ENCODE measurements at places on chromosomes 3 and 15.

DNA sequence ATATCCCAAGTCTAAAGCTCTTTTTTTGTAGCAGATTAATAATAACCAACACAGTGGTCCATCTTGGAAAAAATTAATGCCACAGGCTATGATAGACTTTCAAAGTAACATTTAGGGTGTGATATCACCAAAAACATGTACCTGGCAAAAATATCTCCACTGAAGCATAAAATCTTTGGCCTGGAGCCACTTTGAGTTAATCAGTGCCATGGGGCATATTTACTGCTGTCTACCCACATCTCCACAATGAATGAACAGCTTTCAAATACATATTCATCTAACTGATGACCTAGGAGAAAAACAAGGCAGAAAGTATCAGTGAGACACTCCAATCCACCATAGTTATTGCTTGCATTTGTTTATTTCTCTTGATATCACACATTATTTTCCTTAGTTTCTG lies 296.0 kb upstream of the MDFIC2 start:
- DNase-seq = no peak

DNA sequence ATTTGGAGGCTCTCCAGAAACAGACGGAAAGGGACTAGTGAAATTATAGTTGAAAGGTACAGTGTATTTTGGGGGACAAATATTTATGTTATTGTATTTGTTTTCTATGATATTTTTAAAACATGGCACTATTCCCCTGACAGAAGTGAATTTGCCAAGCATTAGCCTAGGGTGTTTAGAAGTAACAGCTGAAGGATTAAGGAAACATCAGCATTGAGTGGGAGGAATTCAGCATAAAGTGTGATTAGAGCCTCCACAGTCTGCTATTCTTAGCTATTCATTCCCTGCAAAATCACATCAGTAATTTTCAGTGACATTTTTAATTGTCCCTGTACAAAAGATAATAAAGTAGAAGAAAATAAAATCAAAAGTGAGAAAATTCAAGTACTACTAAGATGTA lies 231.4 kb downstream of the ROBO2 start:
- DNase-seq = no peak

DNA sequence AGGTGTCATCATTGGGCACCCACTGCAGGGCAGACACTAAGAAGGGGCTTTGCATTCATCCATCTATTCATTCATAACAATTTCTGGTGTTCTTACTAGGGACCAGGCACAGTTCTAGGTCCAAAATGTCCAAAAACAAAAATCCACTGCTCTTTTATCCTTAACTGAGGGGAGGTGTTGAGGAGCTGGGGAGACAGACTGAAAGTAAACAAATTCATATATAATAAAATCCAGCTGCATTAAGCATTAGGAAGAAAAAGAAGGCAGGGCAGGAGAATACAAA lies 1.1 kb downstream of the EIF4E3 start:
- no peak for DNase-seq

DNA sequence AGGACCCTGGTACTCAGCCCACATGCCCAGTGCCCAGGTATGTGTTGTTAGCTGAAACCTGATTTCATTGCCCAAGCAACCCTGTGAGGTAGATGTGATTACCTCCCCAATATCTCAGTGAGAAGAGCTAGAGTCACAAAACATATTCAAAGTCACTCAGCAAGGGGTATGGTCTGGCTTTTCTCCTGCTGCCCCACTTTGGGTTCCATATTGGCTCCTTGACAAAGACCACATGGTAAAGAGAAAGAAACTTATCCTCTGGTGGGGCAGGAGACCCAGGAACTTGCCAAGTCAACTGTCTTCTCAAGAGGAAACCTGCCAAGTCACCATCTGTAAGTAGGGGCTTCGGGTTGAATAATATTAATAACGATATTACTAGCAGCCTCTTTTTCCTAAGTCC lies 148.3 kb upstream of the LMCD1 start:
- no peak for DNase-seq

DNA sequence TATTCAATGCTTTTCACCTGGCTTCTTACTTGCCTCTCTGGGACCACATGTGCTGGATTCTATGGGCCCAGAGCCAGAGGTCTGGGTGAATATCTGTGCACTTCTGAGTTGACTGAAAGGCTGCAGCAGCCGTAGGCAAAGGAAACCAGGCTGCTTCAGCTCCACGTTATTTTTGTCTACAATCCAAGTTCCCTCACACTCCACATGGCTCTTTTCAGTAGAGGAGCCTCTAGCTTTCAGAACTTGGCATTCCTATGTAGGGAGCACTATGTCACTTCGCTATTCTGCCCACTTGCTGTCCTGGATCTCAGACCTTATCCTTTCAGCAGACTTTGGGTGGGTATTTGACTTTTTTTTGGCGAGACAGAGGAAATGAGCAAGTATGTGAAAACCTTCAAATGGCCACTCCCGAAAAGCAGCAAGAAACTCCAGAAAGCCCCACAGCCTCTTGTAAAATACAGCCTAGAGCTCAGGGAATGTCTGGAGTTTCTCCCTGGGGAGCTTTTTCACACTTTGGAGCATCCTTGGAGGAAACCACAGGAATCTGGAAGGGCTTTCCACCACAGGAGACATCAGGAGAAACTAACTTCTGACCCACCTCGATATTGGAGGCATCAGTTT lies 80.9 kb downstream of the DUT start:
- no peak for DNase-seq

DNA sequence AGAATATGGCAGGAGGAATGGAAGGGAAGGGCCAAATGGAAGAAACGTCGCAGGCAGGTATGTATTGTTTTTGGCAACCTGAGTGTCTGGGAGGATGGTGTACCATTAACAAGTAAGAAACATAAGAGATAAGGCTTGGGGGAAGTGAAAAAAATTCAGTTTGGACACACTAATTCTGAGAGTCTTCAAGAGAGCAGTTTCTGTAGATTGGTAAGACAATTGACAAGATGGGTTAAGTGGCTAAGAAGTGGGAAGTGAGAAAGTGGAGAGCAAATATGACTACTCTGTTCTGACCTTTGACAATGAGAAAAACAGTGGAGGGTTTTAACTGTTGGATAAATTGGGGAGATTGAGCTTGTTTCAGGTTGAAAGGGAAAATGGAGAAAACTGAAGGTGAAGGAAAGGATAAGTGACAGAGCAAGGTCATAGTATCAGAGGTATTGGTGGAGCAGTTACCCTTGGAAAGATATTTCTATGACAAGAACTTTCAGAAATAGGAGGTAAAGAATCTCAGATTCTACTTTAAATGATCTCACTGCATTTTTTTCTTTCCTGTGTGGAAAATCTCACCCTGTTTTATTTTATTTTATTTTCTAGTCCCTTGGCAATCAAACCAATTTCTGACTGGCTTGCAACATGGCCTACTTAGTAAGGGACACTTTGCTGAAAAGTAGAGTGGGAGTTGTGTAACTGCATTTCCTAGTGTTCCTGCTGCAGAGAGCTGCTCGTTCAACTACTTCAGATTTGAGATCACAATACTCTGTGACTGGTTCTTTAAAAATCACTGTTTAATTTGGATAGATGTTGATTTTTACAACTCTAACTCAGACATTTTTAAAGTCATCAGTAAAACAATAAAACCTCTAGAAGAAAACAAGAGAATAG lies 23.1 kb upstream of the GABPB1 start:
- DNase-seq = no peak

DNA sequence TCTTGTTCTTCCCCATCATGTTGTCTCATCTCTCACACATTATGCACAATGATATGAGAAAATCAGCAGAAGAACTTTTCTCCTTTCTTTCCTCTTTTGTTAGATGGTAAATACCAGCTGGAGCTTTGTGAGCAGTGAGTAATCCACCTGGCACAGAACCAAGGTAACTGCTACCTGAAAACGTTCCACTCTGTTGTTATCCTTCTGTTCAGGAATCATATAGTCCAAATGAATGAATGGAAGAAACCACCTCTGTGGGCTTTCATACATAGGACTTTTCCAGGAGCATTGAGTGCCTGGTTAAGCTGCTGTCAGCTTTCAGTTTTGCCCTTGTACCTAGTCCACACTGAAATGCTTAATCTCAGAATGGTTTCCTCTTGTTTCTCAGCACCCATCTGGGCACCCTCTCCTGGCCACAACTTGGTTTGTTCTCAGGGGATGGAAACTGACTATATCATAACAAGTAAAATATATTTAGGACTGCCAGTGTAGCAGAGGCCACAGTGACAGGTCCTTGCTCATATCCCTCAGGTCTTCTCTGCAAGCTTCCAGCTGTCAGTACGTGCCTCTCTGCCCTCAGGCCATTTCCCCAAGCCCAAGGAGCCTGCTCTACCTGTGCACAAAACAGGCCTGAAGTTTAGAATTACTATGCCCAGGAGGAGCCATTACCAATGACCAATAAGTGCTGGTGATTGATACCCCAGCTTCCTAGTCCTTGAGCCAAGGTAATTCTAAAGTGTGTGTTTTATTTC lies 23.5 kb upstream of the SLC4A7 start:
- DNase-seq = no peak

DNA sequence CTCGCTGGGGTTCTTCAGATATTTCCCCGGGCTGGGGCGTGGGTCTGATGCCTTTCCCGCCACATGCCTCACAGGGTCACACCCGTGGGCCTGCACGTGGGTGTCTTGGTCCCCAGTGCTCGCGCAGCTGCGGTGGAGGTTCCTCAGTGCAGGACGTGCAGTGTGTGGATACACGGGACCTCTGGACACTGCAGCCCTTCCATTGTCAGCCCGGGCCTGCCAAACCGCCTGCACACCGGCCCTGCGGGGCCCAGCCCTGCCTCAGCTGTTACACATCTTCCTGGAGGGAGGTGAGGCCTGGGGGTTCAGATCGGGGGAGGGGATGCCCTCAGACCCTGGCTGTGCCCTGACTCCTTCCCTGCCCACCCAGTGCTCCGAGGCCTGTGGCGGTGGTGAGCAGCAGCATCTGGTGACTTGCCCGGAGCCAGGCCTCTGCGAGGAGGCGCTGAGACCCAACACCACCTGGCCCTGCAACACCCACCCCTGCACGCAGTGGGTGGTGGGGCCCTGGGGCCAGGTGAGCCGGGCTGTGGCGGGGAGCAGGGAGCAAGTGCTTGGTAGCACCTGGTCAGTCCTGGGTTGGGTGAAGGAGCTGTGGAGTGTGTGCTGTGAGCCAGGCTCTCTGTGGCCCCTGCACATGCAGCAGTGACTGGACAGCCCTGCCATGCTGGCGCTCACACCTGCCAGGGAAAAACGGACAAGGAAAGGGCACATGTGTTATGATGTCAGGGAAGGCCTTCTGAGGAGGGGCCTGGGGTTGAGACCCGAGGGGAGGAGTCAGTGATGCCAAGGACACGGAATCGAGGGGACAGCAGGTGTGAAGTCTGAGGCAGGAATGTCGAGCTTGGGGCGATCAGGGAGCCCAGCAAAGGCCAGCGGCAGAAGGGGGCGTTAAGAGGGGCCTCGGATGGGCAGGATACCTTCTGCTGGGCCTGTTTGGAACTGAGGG lies 88.9 kb downstream of the TBC1D2B start:
- no peak for DNase-seq

GRCh38 chr3:153456833-153457545 lies 295.0 kb downstream of the RAP2B start:
- DNase-seq = no peak

DNA sequence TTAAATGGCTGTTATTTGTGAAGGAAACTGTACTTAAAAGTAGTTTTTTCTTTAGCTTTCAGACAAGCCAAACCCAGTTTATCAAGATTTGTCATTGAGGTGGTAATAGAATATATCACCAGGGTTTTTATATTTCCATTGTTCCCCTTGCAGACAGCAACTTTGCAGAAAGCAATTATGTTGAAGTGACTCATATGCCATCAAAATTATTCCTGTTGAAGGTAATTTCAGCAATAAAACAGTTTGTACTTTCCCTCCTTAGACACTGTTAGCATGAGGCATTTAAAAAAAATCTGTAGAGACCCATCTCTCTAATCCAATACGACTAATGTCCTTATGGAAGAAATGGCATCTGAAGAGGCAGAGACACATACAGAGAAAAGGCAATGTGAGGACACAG lies 219.0 kb downstream of the NFKBIZ start:
- no peak for DNase-seq

GRCh38 chr3:5201536-5201935 lies 14.0 kb downstream of the EDEM1 start:
- DNase-seq = no peak

DNA sequence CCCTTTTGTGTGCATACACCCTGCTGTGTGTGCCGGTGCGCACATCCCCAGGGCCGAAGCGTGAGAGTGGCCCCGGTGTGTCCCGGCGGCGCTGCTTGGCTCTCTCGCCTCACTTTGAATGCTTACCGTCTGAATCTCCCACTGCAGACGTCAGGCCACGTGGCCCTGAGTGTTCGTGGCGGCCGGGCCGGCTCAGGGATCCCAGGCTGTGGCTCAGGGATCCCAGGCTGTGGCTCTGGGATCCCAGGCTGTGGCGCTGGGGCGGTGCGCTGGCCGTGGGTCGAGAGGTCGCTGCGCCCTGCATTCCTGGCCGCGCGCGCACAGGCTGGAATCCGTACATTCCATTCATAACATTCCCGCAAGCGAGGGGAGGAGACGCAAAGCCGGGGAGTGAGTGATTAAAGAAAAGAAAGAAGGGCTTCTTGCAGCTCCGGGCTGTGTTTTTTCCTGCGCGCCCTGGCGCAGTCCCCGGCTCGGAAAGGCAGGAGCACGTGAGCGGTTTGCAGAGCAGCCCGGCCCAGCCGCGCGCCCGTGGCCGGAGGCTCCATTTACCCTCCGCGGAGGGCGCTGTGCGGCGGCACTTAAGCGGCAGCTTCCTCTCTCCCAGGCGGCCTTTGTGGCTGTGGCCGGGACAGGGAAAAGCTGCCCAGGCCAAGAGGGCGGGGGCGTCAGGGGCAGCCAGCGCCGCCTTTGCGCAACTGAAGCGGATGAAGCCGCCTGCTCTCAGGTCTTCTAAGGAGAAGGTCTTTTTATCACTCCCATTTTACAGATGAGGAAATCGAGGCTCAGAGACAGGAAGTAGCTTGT lies 87.0 kb upstream of the ALDH1L1 start:
- DNase-seq = no peak

DNA sequence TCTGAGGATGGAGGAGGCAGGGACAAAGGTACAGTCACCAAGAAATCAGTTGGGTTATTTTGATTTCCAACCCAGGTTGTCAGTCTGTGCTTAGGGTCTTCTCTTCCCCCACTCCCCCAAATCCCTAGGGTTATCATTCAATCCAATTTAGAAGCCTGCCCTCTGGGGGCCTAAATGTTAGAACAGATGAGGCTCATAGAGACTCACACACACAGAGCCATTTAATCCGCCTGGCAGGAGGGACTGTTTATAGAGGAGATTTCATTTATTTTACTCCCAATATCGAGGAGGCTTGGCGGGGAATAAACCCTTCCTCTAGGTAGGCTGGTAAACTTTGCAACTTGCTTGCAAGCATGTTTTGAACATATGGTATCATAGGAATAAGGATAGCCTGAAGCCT lies 52.8 kb downstream of the RHCG start:
- DNase-seq = no peak
